ENCODE measurements at places on chromosomes 12 and 14.

DNA sequence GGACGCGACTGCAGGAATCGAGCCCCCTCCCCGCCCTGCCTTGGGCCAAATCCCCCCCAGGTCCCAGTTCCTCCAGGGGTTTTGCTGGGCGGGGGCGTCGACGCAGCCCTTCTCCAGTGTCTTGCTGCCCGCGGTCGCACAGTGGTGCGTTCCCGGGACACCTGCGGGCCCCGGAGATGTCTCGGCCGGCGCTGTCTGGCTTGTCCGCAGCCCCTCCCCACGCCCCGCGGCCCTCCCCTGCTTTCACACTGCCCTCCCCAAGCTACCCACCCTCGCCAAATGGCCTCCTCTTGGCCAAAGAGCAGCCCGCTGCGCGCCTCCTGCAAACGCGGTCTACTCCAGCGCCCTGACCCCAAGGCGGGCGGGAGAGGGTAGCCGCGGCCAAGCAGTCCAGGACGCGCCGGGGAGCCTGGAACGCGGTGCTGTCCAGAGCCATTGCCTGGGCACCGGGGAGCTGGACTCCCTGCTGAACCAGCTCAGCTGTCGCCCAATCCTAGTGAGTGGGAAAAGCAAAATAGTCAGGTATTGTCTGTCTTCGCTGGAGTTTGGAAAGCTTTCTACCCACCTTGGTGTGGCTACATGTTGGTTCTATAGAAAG is 122.0 kb downstream of the AACS start:
- no peak for DNase-seq

DNA sequence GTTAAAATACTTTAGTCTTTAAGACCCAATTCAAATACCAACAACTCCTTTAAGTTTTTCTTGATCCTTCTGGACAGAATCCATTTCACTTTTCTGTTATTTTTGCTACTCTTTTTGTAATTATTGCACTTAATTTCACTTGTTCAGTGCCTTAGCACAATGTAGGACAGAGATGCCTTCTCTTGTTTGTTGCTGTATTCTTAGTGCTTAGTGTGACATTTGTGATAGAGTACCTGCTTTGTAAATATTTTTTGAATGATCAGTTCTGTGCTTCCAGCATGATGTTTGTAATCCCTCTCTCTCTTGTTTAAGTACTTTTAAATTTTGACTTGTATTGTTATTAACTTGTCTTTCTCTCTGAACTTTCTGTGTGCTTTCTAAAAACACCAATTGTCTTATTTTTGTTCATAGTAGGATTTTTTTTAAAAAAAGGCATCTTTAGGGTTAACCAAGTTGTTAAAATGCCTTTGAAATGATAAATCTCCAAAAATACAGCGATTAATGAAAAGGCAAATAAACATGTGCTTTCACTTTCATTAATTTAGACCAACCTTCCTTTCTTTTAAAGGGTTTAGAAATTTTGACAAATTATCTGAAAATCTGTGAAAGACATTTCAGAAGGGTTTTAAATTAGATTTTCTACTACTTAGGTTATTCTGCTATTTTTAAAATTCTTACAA is 11.9 kb downstream of the NAA30 start:
- no peak for DNase-seq

DNA sequence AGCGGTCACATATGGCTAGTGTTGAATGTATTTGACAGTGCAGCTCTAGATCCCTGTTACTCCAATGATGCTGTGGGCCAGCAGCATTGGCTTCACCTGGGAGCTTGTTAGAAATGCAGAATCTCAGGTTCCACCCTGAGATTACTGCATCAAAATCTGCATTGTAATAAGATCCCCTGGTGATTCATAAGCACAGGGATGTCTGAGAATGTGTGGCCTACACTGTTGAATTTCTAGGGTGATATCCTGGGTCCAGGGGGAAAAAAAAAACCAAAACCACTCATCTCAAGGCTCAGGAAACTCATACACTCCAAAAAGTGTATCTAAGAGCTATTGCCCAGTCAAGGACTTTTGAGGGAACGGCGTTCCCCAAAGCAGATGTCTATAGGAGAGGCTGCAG is 196.8 kb downstream of the PPM1H start:
- no peak for DNase-seq

GRCh38 chr14:33676135-33676566 is 274.7 kb downstream of the EGLN3 start:
- no peak for DNase-seq

GRCh38 chr14:23544511-23545447 is 6.8 kb downstream of the ZFHX2 start:
- DNase-seq: no peak

DNA sequence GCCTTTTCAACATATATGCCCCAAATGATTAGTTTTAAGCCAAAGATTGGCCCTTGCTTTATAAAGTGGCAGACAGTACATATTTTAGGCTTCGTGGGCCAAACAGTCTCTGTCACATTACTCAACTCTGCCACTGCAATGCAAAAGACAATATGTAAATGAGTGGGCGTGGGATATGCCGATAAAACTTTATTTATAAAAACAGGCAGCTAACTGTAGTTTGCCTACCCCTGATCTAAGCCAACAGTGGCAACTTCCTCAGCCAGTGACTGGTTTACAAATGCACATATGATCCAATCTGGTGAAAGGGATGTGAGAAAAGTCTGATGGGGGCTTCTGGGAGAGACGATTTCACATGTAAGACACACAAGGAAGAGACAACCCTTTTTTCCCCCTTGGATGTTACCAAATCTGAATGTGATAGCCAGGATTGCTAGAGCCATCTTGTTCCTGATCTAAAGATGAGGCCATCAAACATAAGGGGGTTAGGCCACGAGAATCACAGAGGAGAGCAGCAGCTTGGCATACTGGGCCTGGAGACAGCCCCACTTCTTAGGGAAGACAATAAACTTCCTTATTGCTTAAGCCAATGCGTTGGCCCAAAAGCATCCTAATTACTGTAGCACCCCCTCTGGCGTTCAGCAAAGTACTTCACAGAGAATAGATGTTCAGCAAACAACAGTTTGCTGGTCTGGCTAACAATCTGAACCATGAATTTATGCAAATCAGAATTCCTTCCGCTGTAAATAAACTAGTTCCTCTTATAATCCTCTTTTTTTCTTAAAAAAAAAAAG is 75.2 kb upstream of the TMCC3 start:
- no peak for DNase-seq

- no peak for DNase-seq
These were observed 476.7 kb downstream of the NOVA1 start for GRCh38 chr14:26121181-26121580.

DNA sequence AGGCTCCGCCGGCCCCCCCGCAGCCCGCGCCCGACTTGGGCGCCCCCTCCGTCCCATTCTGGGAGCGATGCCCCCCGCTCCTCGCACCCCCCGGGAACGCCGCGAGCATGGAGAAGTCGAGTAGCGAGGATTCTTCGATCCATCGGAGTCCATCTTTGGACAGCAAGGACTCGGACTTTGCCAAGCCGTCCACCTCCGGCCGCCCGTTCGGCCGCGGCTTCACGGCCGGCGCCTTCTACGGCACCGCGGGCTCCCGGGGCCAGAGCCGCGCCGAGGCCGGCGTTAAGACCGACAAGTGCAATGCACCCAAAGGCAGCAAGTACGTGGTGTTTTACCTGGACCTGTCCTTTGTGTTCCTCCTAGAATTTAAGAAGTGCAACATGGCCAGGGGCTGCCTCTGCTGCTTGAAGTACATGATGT is 123.6 kb downstream of the TSPAN9 start:
- no peak for DNase-seq

DNA sequence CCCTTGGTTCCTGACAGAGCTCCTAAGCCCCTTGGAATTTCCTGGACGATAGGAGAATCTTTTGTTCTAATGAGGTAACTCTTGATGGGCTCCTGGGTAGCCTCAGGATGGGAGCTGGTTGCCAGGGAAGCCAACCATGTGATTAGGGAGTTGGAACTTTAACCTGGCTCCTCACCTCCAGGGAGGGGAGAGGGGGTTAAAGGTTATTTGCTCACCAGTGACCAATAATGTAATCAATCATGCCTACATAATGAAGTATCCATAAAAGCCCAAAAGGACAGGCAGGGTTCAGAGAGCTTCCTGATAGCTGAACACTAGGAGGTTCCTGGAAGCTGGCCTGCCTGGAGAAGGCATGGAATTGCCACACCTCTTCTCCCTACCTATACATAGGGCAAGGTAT is 6.2 kb upstream of the CNOT2 start:
- no peak for DNase-seq

- no peak for DNase-seq
These were observed 15.6 kb downstream of the TRMT61A start for GRCh38 chr14:103544388-103545218.

GRCh38 chr14:60670989-60671388 is 21.7 kb upstream of the SIX1 start:
- DNase-seq: no peak

- DNase-seq: no peak
These were observed 112.3 kb upstream of the BCL2L14 start for GRCh38 chr12:11958221-11959091.

DNA sequence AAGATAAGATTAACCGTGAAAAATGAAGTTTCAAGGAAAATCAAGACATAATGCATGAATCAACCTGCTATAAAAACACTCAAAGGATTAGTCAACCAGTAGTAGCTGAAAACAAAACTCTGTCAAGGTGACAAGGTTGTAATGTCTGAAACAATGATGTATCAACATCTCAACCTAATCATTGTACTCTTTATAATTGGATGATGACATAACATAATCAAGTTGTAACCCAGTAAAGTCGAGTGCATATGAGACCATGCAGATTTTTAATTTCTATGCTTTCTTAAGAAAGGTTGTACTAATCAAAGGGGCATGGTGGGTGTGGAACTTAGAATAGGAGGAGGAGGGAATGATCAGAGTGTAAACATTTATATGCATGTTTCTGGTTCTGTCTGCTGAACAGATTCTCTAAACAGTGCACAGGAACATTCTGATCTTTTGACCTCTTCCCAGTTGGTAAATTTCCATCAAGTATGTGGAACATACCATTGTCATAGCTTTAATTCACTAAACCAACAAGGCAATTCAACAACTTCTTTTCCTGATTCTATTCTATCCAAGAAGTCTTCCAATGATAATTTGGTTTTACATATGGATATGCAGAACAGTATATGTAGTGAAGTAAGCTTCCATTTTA is 253.7 kb downstream of the TTC6 start:
- no peak for DNase-seq

- no peak for DNase-seq
These were observed 29.8 kb downstream of the SLC38A4 start for GRCh38 chr12:46795988-46796387.

GRCh38 chr14:45150386-45150890 is 14.7 kb downstream of the FANCM start:
- no peak for DNase-seq

- DNase-seq: no peak
These were observed 1031.3 kb downstream of the FSCB start for GRCh38 chr14:43475757-43476156.

DNA sequence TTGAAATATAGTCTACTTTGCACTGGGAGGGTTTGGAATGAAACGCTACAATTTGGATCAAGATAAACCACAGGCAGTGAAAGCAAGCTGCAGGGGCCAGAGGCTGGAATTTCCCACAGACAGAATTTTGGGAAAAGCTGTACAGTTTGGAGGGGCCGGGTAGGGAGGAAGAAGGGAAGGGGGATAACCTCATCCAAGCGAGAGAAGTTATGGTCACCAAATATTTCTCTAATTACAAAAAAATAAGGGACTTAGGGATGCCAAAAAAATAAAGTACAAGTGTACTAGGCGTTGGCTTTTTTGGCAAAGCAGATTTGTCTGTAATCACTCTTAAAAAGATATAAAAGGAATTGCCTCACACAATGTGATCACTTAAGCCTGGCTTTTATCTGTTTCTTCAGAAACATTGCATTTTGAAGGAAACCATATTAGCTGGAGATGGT is 31.2 kb upstream of the ADGRD1 start:
- DNase-seq: no peak

- DNase-seq: no peak
These were observed 156.7 kb downstream of the TMTC3 start for GRCh38 chr12:88298761-88299242.

GRCh38 chr14:104263675-104264358 is 125.4 kb downstream of the KIF26A start:
- no peak for DNase-seq

- no peak for DNase-seq
These were observed 17.1 kb upstream of the HIGD1C start for GRCh38 chr12:50934981-50935807.

- no peak for DNase-seq
These were observed 4.5 kb downstream of the ITPR2 start for GRCh38 chr12:26828280-26829073.

DNA sequence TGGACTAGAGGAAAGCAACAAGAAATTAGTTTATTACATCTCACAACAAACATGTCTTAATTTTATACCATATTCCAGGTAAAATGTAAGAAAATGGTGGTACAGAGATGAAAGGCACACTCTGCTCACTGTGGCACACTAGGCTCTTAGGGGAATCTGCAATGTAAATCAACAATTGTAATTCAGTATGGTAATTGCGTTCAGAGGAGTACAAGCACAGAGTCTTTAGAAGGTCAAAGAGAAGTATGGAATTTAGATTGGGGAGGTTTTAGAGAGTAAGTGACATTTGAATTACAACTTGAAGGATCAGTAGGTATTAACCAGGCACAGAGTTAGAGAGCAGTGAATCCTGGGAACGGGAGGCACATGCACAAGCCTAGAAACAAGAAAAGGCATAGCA is 694.0 kb upstream of the USP15 start:
- DNase-seq: no peak

Data from activated CD4-positive, CD25-positive, alpha-beta regulatory T cell treated with anti-CD3 and anti-CD28 coated beads, Interleukin-2, amount 50 U/mL, for 72 hours (primary cell).